Fibroblast of villous mesenchyme (primary cell): ENCODE measurements at places on chromosomes 6 and 20. TPM values are rescaled to one million over a fixed set of nuclear protein-coding genes. Genes with fewer than 3 reads are reported as not detected.

Gene C20orf202
- total RNA-seq: under 0.01 TPM in 1 of 2 replicates, not detected in the other

Gene SCUBE3
- 10.0 and 26.8 TPM in 2 replicates for total RNA-seq

Gene RIPOR2
- total RNA-seq: 5.2 and 15.8 TPM in 2 replicates

Gene ENPP3
- total RNA-seq: under 0.01 TPM in 1 of 2 replicates, not detected in the other
